Left colon (tissue), 2 donors: ENCODE measurements at places on chromosomes 5 and 9. TPM values are rescaled to one million over a fixed set of nuclear protein-coding genes. Genes with fewer than 3 reads are reported as not detected.

The STING1 gene
- total RNA-seq: 55.6 TPM

The SLC6A18 gene
- total RNA-seq: 0.11 TPM

The PHF24 gene
- total RNA-seq: 0.22 TPM

The IGFBPL1 gene
- total RNA-seq: 0.52 TPM

GRCh38 chr9:132637801-132638200, 32.0 kb downstream of the DDX31 start:
- no peak for DNase-seq

- no peak for DNase-seq
Measured at GRCh38 chr5:100418231-100418630, 116.9 kb upstream of the FAM174A start.

DNA sequence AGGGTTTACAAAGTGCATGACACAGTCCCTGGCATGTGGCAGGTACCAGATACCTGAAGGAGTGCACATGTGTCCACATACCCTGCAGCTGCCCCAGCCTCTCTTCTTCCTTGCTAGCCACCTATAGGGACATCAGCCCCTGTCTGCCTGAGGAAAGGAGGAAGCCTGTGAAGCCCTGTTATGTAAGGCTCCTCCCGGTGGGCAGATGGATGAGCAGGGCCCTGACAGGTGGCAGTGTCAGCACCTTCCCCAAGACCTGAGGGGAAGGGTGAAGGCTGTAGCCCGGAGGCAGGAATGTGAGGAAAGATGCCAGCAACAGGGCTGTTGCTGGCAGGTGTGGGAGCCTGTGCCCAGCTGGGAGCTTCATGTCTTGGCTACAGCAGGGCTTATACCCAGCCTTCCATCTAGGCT, 21.7 kb downstream of the TCF7 start:
- peak; percentile 2 for DNase-seq

GRCh38 chr9:87595610-87596009, 97.9 kb downstream of the DAPK1 start:
- no peak for DNase-seq

DNA sequence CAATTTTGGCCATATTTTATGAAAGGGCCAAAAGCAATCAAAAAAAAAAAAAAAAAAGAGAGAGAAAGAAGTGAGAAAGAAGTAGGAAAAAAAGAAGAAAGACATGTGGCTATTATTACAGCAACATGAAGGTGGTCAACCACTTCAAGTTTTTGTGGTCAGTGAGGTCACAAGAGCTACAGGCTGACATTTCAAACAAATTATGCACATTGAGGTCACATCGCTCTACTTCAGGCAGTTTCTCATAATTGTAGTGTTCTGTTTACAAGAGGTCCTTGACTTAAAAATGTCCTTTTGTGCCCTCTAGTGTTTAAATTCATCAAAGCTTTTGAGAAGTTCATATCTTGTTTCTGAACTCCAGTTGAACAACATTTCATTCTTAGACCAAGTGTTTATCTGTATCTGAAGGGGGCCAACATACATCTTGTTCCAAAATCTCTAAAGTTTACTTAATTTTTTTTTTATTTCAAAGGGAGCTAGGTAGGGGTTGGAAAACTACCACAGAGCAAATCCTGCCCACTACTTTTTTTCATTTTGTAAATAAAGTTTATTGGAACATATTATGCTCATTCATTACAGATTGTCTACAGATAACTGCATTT, 513.1 kb downstream of the PDE4D start:
- no peak for DNase-seq

DNA sequence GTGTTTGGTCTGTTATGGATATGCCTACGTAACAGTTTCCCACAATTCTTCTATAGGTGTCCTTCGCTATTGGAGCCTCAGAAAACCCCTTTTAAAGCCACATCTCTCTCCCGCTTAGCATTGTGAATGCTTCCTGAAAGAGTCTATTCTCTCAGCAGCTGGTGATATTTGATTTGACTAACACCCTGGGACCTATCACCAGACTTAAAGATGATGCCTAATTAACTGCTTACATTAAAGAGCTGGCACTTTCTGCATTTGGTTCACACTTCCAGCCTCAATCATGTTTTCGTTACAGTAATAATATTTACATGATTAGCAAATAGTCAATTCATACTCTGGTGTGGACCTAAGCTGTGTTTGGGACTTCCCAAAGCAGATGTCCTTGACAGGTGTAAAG, 90.1 kb upstream of the VLDLR start:
- DNase-seq: no peak

GRCh38 chr5:68780299-68780955, 313.4 kb upstream of the SLC30A5 start:
- DNase-seq: no peak

GRCh38 chr9:112009656-112010055, 113.0 kb downstream of the UGCG start:
- DNase-seq: no peak

DNA sequence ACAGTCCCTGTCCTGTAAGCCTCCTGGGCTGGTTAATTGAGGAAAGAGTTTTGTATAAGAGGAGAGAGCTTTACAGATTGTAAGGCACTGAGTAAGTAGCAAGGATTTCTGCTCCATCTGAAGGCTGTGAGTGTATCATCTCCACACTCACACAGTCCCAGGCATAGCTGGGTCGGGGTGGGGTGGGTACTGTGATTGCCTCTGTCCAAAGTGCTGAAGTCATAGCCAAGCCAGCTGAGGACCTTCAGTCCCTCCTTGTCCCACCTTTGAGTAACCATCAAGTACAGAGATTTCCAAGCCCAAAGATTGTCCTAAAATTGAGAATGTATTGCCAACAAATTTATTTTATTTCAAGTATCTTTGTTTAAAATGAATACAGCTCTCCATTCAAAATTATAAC, 5.5 kb upstream of the DNAJB5 start:
- DNase-seq: no peak

DNA sequence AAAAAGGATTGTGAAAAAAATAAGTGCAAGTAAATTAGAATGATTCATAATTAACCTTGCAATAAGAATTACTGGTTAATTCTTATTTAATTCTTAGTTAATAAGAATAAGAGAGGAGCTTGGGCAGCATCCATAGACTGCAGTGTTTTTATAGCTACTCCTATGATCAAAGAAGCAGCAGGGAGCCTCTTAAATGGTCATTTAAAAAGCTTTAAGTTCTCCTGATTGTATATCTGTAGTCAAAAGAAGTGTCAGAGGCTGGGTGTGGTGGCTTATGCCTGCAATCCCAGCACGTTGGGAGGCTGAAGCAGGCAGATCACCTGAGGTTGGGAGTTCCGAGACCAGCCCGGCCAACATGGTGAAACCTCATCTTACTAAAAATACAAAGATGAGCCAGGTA, 14.4 kb downstream of the ACER2 start:
- DNase-seq: no peak

- peak; percentile 23 for DNase-seq
Measured at GRCh38 chr5:8005416-8005815, 136.5 kb downstream of the MTRR start.

DNA sequence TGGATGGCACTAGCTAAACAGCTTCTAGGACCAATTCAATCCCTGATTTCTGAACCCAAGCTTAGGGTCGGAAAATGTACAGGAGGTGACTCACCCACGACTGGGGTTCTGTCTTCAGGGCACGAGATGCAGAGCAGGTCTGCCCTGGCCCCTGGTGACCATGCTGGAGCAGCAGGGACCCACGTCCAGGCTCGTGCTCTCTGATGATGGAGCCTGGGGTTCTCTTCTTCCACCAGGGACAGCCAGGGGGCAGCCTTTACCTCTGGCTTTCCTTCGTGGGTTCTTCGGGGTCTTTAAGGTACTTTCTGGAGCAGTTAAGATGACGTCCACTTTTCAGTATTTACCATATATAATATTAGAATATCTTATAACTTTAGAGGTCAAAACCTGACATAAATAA, 2.1 kb downstream of the CFAP77 start:
- no peak for DNase-seq

DNA sequence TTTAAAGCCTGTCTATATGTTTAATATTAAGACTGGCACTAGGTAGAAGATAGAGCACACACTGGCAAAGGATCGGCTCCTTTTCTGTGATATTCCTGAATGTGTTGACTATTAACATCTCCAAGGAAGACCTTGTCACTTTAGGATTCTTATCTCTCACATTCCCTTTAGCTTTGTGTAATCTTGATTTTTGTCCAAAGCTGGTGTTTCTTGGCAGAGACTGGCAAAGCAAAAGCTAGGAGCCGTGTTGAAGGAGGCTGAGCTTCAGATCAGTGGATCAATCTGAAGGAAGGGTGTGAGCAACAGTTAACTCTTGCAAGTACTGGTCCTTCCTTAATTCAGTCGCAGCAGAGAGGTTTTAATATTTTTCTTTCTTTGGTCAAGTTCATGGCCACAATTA, 830.4 kb upstream of the ZNF608 start:
- DNase-seq: no peak

- no peak for DNase-seq
Measured at GRCh38 chr5:134110382-134110781, 4.1 kb upstream of the TCF7 start.

DNA sequence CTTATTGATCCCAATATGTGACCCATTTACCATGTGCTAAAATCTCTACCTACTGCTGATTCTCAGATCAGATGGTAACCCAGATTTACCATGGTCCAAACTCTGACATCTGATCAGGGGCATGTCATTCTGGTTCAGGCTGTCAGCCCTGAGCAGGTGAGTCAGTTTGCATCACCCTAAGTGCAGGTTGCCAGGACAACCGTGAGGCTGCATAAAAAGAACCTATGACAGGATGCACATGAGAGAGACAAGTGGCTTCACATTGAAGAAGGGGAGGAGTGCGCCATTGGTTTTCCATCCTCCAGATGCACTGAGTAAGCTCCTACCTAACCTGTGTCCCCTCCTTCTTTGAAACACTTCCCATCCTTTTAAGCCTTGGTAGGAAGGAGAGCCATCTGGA, 801 bp upstream of the PRSS3 start:
- no peak for DNase-seq

- DNase-seq: no peak
Measured at GRCh38 chr5:81572201-81572600, 178.3 kb upstream of the ACOT12 start.

GRCh38 chr5:59537961-59538749, 355.4 kb downstream of the PDE4D start:
- DNase-seq: no peak
